ENCODE measurements at places on chromosomes 4 and X.

- DNase-seq, result no peak
Measured at GRCh38 chr4:52103319-52103718, 52.2 kb downstream of the SPATA18 start.

GRCh38 chr4:183405303-183405702 is 39.1 kb upstream of the CDKN2AIP start:
- DNase-seq, result peak; percentile 50

GRCh38 chr4:165926307-165926706 is 53.3 kb downstream of the TLL1 start:
- no peak for DNase-seq

DNA sequence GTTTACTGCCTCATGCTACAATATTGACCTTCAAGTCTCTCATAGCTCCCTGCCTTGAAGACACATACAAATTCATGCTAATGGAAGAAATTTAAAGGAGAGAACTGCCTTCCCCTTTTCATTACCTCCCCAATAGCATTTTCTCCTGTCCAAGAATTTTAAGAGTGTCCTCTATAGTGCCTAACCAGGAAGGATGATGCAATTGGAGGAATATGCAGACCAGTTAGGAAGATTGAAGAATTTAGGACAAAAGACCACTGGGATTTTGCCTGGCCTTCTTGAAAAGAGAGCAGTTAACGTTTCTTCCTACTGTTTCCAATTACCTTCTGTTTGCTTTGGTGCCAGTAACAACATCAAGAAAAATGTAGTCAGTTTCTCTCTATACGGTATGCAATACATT is 443.9 kb downstream of the INPP4B start:
- no peak for DNase-seq

DNA sequence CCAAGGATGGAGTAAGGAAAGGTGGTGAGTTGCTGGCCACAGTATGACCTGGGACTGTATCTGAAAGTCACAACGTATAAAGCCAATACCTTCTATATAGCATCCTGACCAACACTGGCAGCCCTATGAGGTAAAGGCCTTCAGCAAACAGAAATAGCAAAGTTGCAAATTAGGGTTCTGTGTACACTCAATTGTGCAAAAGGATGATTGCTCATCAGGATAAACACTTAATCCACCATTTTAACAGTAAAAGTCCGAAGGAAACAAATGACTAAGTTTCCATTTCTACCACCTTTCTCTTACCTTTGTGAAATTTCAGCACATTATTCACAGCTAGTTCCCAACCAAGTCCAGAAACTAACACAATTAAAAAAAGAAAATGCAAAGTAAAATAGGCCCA is 1.4 kb upstream of the FNIP2 start:
- no peak for DNase-seq

GRCh38 chr4:117770269-117771102 is 263.8 kb upstream of the NDST3 start:
- DNase-seq, result no peak

DNA sequence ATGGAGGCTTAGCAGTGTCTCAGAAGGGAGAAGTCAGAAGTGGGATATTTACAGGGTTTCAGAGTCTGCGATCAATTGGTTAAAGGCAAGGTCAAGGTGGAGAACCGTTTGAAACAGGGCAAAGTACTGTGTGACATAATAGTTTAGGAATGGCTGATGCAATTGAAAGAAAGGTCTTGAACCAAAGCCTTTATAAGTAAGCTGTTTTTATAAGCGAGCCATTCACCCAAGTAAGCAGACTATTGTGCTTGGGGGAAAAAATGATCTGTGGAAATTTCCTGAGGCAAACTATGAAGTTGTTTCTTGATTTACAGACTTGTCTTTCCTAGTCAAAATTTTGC is 327.3 kb downstream of the CAMK2D start:
- no peak for DNase-seq

GRCh38 chrX:12771445-12772069 is 19.7 kb upstream of the PRPS2 start:
- no peak for DNase-seq

GRCh38 chr4:152528060-152528459 is 7.8 kb downstream of the FBXW7 start:
- DNase-seq, result no peak

DNA sequence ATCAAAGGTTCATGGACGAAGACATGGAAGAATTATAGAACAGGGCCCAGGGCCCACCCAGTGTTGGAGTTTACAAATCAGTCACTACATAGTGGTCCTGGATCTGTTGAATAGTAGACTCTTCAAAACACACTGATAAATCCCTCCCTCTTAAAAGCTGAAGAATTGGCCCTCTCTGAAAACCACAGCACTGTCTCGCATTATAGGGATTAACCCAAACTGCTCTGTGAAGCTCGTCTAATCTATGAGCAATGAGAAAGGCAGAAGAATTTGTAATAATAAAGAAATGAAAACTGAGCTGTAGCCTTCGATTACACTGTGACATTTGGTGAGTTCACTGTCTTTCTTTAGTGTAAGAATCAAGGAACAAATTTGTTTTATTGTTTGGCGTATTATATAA is 92.5 kb upstream of the ZFP42 start:
- DNase-seq, result no peak

GRCh38 chr4:114512595-114513295 is 85.9 kb upstream of the UGT8 start:
- no peak for DNase-seq

DNA sequence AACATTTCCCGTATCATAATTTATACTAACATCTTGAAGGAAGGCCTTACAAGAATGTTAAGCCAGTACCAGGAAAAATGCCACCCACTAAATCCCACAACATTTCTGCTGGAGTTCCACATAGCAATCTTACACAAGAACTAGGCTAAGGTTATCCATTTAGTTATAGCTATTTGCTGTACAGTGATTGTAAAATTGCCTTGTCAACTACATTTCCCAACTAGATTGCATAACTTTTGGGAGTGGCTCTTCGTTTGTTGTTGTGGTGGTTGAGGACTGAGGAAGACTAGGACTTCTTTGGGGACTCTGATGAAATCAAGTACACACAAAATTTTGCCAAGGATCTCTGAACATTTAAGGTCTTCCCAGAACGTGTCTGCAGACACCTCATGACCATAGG is 8.0 kb downstream of the IBSP start:
- no peak for DNase-seq

DNA sequence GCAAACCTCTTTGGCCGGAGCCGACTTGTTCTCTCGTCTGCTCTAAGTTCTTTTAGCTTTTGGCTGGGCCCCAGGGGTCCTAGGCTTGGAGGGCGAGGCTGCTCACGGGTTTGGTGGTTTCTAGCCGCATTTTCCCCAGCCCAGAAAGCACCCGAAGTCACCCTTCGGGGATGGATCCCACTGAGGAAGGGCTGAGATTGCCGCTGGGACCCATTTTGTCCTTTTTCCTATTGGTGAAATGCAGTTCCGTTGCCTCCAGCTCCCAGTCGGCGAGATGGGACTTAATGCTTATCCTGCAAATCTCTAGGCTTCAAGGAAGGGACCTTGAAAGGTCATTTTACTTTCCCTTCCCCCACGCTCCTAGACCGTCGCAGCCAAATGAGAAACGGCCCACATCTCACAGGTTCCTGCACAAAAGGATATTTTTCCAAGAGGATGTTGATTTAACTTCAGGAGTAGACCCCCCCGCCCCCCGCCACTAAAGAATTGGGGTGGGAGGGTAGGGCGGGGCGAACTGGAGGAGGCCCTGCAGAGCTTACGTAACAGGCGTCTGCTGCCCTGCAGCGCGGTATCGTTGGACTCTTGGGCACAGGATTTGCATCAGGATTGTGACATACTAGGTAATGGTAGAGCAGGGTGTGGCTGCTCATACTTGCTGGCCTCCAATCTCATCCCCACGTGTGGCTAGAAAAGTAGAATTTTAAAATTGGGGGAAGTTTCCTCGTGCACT is 564 bp downstream of the PGK1 start:
- DNase-seq, result no peak

GRCh38 chr4:38411092-38411491 is 252.9 kb upstream of the KLF3 start:
- no peak for DNase-seq

DNA sequence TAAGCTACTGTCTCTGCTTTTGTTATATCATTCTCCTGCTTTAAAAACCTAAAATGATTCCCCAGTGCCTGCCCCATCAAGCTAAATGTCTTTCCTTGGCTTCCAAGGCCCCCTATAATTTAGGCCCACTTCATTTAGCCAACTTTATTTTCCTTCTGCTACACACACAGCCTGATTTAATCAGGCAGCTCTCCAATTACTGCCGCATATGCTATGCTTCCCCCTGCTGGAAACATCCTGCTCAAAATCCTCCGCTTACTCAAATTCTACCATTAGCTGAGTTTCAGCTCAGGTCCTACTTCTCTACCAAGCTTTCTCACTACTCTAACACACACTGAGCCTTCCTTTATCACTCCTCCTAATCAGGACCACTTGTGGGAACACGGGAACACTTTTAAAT is 17.0 kb downstream of the LAMP2 start:
- DNase-seq, result no peak

DNA sequence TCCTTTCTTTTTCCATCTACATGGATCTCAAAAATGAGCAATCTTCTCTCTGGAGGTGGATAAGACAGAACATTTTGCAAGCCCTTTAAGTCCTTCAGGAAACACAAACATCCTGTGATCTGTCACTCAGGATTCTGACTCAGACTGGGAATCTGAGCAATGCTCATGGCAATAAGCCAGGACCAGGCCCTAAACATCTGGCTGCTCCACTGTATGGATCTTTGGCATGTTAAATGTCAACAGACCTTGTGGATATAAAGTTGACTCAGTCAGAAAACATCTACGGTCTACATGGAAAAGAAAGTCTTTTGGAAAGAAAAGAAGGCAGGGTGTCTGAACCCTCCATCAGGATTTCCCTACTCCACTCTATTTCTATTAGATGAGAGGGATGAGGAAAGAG is 17.8 kb upstream of the CHIC2 start:
- DNase-seq, result no peak

DNA sequence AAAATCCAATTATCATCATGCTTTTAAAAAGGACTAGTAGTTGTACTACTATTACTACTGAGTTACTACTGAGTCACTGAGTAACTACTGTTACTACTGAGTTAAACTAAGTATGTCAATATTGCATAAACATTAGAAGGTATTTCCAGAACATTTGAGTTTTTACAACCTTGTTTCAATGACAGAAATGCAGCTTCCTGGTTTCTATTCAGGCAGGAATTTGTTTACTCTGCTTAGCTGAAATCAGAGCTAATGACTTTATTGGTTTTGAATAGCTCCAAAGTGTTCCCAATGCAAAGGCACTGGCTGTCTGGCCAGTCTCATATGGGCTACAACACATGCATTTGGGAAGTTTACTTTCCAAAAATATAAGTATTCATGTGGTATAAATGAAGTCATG is 12.0 kb downstream of the RPS6KA6 start:
- DNase-seq, result no peak

DNA sequence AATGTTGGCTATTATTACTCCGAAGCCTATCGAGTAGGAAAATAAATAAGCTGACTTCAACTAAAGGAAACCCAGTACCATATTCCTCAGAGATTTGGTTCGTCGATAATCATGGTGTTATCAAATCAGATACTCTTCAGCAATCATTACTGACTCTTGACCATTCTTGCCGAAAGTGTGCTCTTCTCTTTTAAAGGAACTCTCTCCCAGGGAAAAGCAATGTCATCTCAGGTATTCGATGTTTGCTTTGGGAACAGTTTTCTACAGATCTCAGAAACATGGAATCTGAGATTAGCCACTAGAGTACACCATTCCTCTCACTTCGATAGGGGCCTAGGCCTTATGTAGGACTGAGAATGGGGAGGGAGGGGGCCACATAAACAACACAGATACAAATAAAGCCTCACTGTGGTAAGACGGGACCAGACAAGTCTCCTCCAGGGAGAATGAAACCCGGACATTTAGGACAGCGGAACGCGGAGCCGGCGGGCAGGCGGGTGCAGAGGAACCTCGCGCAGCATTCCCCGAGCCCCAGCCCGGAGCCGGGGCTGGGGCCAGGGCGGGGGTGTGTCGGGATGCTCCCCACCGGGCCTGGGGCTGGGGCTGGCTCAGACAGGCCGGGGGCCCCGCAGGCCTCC is 581 bp downstream of the DNAJB14 start:
- DNase-seq, result no peak

- no peak for DNase-seq
Measured at GRCh38 chr4:128462103-128462783, 174.6 kb upstream of the PGRMC2 start.

- DNase-seq, result no peak
Measured at GRCh38 chr4:186021461-186022167, 47.3 kb upstream of the TLR3 start.

DNA sequence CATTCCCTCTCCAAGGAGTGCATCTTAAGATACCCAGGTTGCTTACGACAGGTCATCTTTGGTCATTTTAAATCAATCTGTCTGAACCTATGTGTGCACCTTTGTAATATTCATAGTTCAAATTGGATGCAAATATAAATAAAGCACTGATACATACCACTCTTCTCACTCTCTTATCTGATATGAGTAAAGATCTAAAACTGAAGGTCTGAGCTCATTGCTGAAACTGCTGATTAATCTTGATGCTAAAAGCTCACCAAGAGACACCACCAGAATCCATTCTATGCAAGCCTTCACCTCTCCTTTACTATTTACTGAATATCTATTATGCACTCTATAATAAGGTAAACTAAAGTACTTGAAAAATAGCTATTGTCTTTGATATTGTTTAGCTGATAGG is 16.6 kb downstream of the HSD17B13 start:
- DNase-seq, result no peak

GRCh38 chrX:141928432-141928831 is 24.7 kb downstream of the MAGEC1 start:
- DNase-seq, result no peak

GRCh38 chr4:26815199-26815598 is 45.4 kb upstream of the STIM2 start:
- DNase-seq, result no peak

DNA sequence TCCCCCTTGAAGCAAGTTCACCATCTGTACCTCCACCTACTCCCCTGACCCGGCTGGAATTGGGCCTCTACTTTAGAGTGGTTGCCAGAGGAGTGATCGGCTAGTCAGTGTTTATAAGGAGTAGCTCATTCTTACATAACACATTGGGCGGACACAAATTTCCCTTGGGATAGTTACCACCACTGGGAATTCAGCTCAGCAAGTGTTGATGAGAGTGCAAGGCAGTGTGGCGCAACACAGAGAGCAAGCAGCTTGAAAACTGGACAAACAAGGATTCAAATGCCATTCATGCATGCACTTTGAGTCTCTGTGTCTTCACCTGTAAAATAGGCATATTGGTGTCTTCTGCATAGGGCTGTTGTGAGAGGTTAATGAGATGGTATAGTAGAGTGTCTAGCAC is 92.7 kb downstream of the STK32B start:
- DNase-seq, result no peak

- no peak for DNase-seq
Measured at GRCh38 chr4:21992330-21992729, 43.8 kb upstream of the KCNIP4 start.

DNA sequence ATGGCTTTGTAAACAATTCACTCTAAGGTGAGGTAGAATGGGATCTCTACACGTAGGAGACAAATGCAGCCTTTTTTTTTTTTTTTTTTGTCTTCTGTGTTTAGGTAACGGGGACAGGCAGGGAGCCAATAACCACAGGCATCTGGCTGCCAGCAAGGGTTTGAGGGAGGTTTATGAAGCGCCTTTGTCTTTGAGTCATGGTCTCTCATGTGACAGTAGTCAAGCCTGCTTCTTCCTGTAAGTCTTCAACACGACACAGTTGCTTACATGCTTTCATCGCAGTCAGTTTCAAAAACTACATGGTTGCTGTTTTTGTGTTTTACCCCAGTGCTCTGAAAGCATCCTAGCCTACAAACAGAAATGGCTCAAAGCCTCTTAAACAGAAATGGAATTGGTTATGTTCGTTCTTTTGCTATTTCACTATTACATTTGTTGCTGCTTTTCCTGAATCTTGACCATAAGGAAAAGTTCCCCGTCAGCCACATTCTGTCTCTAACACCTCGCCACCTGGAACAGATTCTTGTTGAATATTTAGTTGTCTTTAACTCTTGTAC is 127.8 kb upstream of the METTL14 start:
- no peak for DNase-seq
